ENCODE measurements at places on chromosomes 6 and 20.

DNA sequence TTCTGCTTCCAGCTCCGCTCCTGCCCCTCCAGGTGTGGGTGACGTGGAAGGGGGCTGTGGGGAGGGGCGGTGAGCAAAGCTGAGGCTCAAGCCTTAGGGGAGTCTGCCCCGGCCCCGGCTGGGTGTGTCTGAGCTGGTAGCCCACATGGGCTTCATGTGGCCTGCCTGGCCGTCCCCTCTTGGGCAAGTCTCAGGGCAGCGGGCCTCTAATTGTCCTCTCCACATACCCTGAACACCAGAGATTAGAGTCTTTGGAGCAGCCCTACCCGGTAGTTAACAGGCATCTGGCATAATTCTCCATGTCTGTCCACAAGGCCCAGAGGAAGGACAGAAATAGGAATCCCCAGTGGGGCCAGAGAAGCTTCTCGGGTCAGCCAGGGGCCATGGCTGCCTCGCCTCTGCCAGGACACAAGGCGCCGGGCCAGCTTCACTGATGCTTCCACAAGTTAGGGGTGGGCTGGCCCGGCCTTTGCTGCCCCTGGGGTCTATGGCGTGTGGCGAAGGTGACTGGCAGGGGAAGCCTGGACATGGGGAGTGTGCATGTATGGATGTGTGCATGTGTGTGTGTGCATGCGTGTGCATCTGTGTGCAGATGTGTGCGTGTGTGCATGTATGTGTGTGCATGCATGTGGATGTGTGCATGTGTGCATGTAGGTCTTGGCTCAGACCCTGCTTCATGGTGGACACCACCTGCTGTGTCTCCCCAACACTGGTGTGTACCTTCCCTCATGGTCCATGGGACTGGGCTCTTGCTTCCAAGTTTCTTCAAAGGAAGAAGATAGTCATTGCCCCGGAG, 24.0 kb downstream of the FRMD1 start:
- DNase-seq = no peak

DNA sequence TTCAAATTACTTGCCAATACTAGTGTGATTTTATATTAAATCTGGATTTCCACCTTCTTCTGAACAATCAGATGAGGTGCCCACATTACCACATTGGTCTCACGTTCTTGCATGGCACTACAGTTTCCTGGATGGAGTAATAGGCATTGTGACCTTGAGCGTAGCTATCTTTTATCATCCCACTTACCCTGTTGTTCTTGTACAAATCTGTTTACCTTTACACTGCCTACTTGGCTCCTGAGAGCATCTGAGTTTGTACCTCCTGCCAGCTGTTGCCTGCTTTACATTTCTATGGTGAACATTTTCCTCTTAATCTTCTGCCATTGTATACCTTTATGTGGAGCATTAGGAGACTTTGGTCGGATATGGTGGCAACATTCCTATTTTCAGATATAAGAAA, 90.7 kb downstream of the AKAP7 start:
- DNase-seq = no peak

- no peak for DNase-seq
Measured at GRCh38 chr20:9392892-9393857, 121.2 kb upstream of the LAMP5 start.

DNA sequence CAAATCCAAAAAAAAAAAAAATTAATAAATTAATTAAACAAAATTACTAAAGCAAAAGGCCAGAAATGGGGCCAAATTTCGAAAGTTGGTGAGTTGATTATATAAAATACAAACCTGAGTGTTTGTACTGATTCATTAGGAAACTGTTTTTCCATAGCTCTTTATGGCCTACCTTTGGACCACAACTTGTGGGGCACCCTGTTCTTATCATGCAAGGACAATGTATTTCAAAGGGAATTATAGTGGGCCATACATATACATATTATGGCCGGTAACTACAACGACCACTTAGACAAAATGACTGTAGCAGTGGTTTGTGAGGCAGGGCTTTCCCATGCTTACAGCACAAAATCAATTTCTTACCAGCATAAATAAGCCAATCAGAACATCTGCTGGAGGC, 69.5 kb downstream of the ESF1 start:
- no peak for DNase-seq

GRCh38 chr20:9677100-9677623, 161.7 kb downstream of the PAK5 start:
- DNase-seq = no peak

GRCh38 chr20:10219993-10220750, 1.5 kb downstream of the SNAP25 start:
- DNase-seq = no peak

DNA sequence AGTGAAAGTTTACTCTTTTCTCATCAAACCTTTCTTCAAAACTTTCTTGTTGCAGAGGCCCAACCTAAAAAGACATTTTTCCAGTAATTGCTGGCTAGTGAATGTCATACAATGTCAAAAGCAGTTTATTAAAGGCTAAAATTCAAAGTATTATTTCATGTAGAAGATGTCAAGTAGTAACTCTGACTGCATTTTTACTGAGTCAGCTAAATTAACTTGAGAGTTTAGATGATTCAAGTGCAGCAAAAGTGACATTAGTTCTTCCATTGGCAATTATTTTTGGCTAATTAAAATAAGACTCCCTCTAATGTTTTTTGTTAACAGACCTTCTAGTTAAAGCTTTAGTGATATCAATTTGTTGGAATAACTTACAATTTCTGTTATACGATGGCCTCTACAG, 1438.5 kb downstream of the GRIK2 start:
- DNase-seq = no peak

GRCh38 chr6:36713846-36714245, 16.2 kb downstream of the RAB44 start:
- DNase-seq = no peak

DNA sequence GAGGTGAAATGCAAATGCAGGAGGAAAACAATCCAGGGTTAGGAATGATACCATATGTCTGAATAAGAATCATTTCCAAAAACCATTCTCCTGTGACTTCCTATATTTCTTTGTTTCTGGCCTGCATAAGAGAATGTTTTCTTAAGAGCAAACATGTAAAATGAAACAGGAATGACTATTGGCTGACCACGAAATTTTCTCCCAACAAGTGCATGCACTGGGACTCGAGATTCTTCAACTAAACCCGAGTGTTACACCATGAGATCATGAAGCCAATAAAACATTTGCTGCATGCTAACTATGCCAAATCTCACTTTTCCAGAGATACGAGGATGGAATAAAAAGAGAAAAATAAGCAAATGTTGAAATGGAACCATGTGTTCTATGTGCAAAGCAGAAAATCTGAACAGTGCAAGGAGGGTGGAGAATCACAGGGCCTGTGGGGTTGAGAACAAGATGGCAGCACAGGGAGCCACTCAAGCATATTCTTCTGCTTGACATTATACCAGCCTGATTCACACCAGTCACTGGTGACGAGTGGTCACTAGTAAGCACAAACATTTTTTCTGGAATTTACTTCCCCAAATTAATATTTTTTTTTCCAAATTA, 212.2 kb upstream of the FOXA2 start:
- DNase-seq = no peak

- DNase-seq = no peak
Measured at GRCh38 chr6:134451529-134451928, 133.6 kb upstream of the SGK1 start.

DNA sequence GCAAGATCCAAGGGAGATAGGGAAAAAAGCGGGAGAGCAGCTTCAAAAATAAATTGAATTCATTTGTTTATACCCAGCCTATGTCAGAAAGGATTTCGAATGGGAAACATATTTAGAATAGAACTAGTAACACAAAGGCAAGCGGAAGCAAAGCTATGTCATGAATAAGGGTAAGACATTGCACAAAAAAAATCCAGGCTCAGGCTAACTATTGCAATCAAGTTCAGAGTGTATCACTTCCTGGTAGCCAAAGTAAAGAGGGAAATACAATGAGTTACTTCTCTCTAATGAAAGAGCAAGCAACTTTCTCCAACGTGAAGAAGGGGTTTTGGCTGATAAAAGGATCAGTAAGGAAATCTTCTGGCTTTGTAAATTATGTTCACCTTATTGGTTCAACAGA, 212.8 kb downstream of the ZMYND8 start:
- DNase-seq = no peak

- DNase-seq = no peak
Measured at GRCh38 chr6:116406678-116407345, 36.1 kb downstream of the DSE start.

GRCh38 chr6:152576525-152576924, 60.6 kb downstream of the SYNE1 start:
- DNase-seq = no peak

DNA sequence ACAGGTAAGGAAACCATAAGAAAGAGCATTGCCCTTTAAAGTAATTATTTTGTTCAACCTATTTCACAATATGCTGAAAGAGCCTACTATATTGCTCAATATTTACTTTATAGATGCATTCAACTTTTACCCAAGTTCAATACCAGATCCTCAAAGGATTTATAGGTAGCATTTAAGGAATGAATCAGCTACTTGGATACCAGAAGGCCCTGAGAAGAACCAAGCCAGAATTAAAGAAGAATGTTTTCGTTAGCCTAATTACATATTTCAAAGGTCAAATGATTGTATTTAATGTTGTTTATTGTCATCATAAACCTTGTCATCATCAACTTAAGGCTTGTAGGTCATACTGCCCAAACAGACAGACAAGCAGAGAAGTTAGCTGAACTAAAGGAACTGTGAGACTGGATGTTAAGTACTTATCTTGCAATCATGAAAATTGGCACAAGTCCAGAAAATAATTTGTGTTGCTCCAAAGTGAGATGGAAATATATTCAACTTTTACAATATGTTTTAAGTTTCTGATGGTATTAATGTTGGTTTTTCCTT, 636.7 kb downstream of the RFPL4B start:
- no peak for DNase-seq

DNA sequence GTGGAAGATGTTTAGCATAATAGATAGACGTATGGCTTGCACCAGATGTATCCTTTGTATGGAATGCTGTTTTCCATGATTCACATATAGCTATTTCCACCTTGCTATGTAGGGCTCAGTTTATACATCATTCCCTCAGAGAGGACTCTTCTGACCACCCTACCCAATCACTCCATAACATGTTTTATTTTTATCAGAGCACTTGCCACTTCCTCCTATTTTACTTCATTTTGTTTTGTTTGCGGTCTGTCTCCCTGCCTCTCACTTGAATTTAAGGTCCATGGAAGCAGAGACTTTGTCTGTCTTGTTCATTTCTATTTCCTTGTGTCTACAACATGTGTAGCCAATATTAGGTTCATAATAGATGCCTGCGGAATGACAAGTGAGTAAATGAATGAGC, 266.9 kb upstream of the CITED2 start:
- DNase-seq = no peak

GRCh38 chr6:85490516-85491248, 40.8 kb downstream of the NT5E start:
- no peak for DNase-seq

- no peak for DNase-seq
Measured at GRCh38 chr6:121201105-121201504, 133.2 kb downstream of the TBC1D32 start.

GRCh38 chr6:145809211-145809610, 5.4 kb downstream of the FBXO30 start:
- no peak for DNase-seq

GRCh38 chr6:20266851-20267608, 54.8 kb upstream of the MBOAT1 start:
- DNase-seq = no peak

- no peak for DNase-seq
Measured at GRCh38 chr20:18999086-18999485, 185.5 kb downstream of the SCP2D1 start.

DNA sequence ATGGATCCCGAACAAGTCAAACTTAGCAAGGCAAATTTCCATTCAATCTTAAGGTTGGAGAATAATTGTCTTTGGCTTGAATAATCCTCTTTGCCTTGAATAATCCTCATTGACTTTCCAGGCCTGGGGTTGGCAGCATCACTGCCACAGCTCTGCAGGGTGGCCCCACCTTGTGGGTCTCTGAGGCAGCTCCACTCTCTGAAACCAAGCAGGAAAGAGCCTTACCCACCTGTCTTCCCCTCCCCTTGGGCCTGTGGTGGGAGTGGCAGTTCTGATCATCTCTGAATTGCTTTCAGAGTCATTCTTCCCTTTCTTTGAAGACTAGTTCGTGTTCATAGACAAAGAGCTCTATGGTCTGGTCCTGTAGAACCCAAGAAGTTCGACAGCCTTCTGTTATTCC, 47.5 kb downstream of the KCNQ5 start:
- no peak for DNase-seq

GRCh38 chr6:11667876-11668275, 110.7 kb downstream of the ADTRP start:
- DNase-seq = no peak

GRCh38 chr20:48782053-48782452, 45.7 kb downstream of the PREX1 start:
- DNase-seq = no peak

GRCh38 chr6:158255989-158256601, 56.2 kb upstream of the TULP4 start:
- DNase-seq = no peak

GRCh38 chr6:147972448-147972847, 370.2 kb upstream of the SASH1 start:
- no peak for DNase-seq

GRCh38 chr6:161067749-161068148, 76.2 kb downstream of the MAP3K4 start:
- DNase-seq = no peak

- DNase-seq = no peak
Measured at GRCh38 chr6:143549221-143549948, 37.9 kb upstream of the FUCA2 start.

DNA sequence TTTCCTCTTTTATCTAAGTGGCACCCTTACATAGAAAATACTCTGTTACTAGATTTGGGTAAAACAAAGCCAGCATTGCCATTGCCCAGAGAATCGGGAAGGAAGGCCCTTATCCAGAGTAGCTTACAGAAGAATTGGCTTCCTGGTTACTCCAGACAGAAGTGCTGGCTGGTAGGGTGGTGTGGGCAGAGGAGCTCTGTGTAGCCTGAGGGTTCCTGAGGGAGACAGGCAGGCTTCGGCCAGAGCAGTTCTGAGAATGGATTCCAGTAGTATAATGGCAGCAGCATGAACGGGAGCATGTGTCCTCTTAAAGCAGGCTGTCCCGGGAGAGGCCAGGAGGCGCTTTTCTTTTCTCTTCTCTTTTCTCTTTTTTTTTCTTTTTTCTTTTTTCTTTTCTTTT, 11.9 kb downstream of the CUL9 start:
- no peak for DNase-seq

DNA sequence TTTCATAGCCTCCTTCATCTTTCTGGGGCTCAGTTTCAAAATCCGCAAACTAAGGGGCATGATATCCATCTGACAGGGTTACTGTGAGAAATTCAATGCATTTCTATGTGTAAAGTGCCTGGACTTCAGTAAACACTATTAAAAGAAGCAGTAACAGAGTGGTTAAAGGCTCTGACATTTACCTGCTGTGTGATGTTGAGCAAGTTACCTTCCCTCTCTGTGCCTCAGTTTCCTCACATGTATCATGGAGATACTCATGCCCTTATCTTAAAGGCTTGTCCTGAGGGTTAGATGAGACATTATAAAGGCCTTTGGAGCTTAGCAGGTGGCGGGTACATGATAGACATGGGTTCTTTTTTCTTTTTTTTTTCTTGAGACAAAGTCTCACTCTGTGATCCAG, 46.8 kb downstream of the EYA2 start:
- DNase-seq = no peak

- DNase-seq = no peak
Measured at GRCh38 chr6:14000901-14001300, 76.1 kb downstream of the RNF182 start.

Data from activated CD4-positive, alpha-beta T cell treated with anti-CD3 and anti-CD28 coated beads, Interleukin-2, amount 50 U/mL, for 24 hours (primary cell).